Purkinje cell (primary cell): ENCODE measurements at places on chromosomes 3 and 15. TPM values are rescaled to one million over a fixed set of nuclear protein-coding genes. Genes with fewer than 3 reads are reported as not detected.

The USF3 gene
- polyA plus RNA-seq = 19.0 and 21.3 TPM in 2 replicates

The IGF2BP2 gene
- polyA plus RNA-seq = 0.31 TPM in 1 of 2 replicates, not detected in the other

The RPS27L gene
- polyA plus RNA-seq = 141 and 160 TPM in 2 replicates

The AQP9 gene
- polyA plus RNA-seq = not detected in 2 replicates

The CA12 gene
- 87.1 and 111 TPM in 2 replicates for polyA plus RNA-seq

The RAB7A gene
- polyA plus RNA-seq = 153 and 158 TPM in 2 replicates

The SLCO3A1 gene
- polyA plus RNA-seq = 2.8 and 5.3 TPM in 2 replicates

The MAGEL2 gene
- 0.18 and 0.98 TPM in 2 replicates for polyA plus RNA-seq

The PRSS50 gene
- polyA plus RNA-seq = not detected in 2 replicates

The DPP8 gene
- 114 and 122 TPM in 2 replicates for polyA plus RNA-seq

The CCDC39 gene
- 2.8 and 3.5 TPM in 2 replicates for polyA plus RNA-seq

The XIRP1 gene
- not detected in 2 replicates for polyA plus RNA-seq

The RTP3 gene
- polyA plus RNA-seq = not detected in 2 replicates

The CACNA1D gene
- 1.9 and 3.1 TPM in 2 replicates for polyA plus RNA-seq

The GP9 gene
- polyA plus RNA-seq = not detected in 2 replicates

The PXYLP1 gene
- 37.4 and 43.3 TPM in 2 replicates for polyA plus RNA-seq

The PLA2G4B gene
- 2.1 TPM in 1 of 2 replicates, not detected in the other for polyA plus RNA-seq

The KBTBD8 gene
- polyA plus RNA-seq = 1.5 and 12.0 TPM in 2 replicates

The SGO1 gene
- polyA plus RNA-seq = 0.95 and 1.9 TPM in 2 replicates

The XYLB gene
- polyA plus RNA-seq = 0.23 TPM in 1 of 2 replicates, not detected in the other

The CPLX3 gene
- 2.4 TPM in 1 of 2 replicates, not detected in the other for polyA plus RNA-seq

The CRYGS gene
- 1.8 and 3.2 TPM in 2 replicates for polyA plus RNA-seq

The CEP63 gene
- 20.3 and 25.9 TPM in 2 replicates for polyA plus RNA-seq

The NEK11 gene
- 9.4 and 20.7 TPM in 2 replicates for polyA plus RNA-seq

The FRMD4B gene
- polyA plus RNA-seq = 0.27 and 0.51 TPM in 2 replicates

The CPNE9 gene
- 6.6 and 12.5 TPM in 2 replicates for polyA plus RNA-seq

The KCNH8 gene
- polyA plus RNA-seq = 0.20 and 0.46 TPM in 2 replicates

The TLR9 gene
- polyA plus RNA-seq = not detected in 2 replicates

The SAXO2 gene
- 5.5 and 6.4 TPM in 2 replicates for polyA plus RNA-seq

The KCTD6 gene
- 55.9 and 60.2 TPM in 2 replicates for polyA plus RNA-seq

The PLIN1 gene
- polyA plus RNA-seq = 0.74 and 2.3 TPM in 2 replicates

The MYH15 gene
- 0.74 and 1.3 TPM in 2 replicates for polyA plus RNA-seq

The CCDC54 gene
- polyA plus RNA-seq = not detected in 2 replicates

The PLA2G4E gene
- 0.07 and 0.13 TPM in 2 replicates for polyA plus RNA-seq

The GLDN gene
- polyA plus RNA-seq = 14.9 and 18.5 TPM in 2 replicates

The CFAP100 gene
- not detected in 2 replicates for polyA plus RNA-seq

The EXD1 gene
- polyA plus RNA-seq = 0.78 TPM in 1 of 2 replicates, not detected in the other

The PFN2 gene
- polyA plus RNA-seq = 155 and 177 TPM in 2 replicates

The IL5RA gene
- polyA plus RNA-seq = 0.05 TPM in 1 of 2 replicates, not detected in the other

The PTX3 gene
- polyA plus RNA-seq = 0.92 TPM in 1 of 2 replicates, not detected in the other

The GNAI2 gene
- 4.9 and 5.0 TPM in 2 replicates for polyA plus RNA-seq

The MDFIC2 gene
- not detected in 2 replicates for polyA plus RNA-seq

The AADACL2 gene
- not detected in 2 replicates for polyA plus RNA-seq

The FBXW12 gene
- polyA plus RNA-seq = 0.17 TPM in 1 of 2 replicates, not detected in the other

The ANKUB1 gene
- not detected in 2 replicates for polyA plus RNA-seq

The MNS1 gene
- polyA plus RNA-seq = 4.7 and 9.7 TPM in 2 replicates

The MUC20 gene
- 2.7 and 3.4 TPM in 2 replicates for polyA plus RNA-seq

The CRABP1 gene
- 2.5 TPM in 1 of 2 replicates, not detected in the other for polyA plus RNA-seq

The LINGO1 gene
- 0.60 and 6.4 TPM in 2 replicates for polyA plus RNA-seq
